Muscle of arm (tissue), 14 donors: ENCODE measurements at places on chromosomes 11 and 22. TPM values are rescaled to one million over a fixed set of nuclear protein-coding genes. Genes with fewer than 3 reads are reported as not detected.

The RBMXL2 gene
- polyA plus RNA-seq, result not detected

The NECTIN1 gene
- not detected for polyA plus RNA-seq

The TESMIN gene
- polyA plus RNA-seq, result not detected

The TENM4 gene
- 6.1 TPM for polyA plus RNA-seq

The ALX4 gene
- 0.86 TPM for polyA plus RNA-seq

The SCGB1C1 gene
- not detected for polyA plus RNA-seq
